Stimulated activated CD4-positive, alpha-beta T cell treated with anti-CD3 and anti-CD28 coated beads, Interleukin-1b, Interleukin-23, amount 100 ng/mL, for 1 hour (primary cell): ENCODE measurements at places on chromosomes 6 and 20.

DNA sequence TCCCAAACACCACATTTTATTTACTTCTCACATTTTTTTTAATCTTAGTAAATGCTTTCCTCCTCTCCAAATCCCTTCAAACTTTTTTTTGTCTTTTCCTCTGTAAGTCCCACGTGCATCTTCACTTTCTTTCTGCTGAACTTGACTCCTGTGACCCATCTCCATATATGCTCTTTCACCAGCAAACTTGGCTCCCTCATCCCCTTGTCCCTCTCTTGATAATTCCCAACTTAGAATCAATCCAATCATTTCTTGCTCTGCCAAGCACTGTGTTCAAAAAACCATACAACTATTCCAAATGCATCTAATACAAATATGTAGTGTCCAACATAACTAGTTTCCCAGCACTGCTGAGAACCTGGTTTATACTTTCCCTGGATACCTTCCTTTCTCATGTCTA lies 519.4 kb downstream of the HDGFL1 start:
- no peak for DNase-seq

DNA sequence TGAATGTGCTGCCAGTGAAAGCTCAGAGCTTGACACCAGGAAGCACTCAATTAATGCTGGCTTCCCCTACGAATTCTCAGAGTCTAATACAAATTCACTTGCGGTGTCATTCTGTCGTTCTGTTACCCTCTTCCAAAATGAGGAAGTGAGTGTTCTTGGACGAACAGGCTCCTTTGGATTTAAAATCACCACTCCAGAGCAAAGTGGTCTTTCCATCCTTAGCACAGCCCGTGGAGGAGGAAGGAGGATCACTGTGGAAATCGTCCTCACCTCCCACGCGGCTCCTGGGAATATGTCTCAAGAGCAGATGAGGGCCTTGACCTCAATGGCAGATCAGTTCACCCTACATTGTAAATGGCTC lies 41.7 kb downstream of the RIOK1 start:
- no peak for DNase-seq

DNA sequence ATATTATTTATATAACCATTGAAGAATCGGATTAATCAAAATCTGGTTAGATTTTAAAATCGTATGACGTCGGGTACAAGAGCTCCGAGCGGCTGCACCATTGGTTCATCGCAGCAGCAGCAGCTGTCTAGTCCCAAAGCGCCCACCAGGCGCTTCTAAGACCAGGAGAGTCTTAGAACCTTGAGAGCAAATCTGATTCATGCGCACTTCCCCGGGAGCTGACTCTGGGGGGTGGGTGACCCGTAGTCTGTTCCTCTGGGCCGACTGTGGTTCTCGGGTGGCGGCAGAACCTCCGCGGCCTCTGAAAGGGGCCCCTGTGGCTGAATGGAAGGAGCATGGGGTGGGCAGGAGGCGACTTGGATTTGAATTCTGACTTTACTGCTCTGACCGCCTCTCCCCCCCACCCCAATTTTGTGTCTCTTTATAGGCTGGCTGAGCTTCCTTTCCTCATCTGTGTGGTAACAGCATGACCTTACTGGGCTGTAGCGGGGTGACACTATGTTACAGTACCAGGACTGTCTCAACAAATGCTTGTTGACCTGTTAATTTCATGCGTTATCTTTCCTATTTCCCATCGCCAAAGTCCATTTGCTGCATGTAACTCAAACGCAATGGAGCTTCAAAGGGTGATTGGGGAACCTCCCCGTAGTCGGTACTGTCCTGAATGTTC lies 119.7 kb downstream of the RTN4IP1 start:
- no peak for DNase-seq

- no peak for DNase-seq
Measured at GRCh38 chr6:43809417-43810305, 39.6 kb downstream of the VEGFA start.

- DNase-seq: no peak
Measured at GRCh38 chr6:12800120-12800519, 83.6 kb downstream of the PHACTR1 start.

DNA sequence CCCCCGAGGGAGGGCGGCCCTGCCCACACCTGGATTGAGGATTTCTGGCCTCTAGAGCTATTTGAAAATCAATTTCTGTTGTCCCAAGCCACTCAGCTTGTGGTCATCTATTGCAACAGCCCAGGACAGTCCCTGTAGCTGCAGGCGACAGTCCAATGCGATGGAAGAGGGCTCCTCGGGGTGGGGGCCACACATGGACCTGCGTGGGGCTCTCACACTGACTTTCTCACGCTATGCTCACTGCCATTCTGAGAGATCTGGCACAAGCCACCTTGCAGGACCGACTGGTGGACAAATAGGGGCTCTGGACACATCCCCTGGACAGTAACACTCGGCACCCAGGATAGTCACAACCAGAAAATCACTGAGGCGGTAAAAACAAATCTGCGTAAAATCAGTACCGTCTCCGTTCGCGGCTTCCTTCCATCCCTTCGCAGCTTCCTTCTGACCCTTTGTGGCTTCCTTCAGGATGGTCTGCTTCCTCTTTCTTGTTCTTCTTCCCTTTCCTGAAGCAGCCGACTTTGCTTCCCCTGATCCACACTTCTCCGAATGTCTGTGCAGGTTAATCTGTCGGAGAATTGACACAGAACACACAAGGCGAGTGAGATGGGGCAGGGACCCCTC lies 21.8 kb downstream of the CTCFL start:
- DNase-seq: no peak

GRCh38 chr6:32396028-32396427 lies 11.0 kb downstream of the BTNL2 start:
- DNase-seq: no peak

GRCh38 chr6:50062051-50062450 lies 12.3 kb upstream of the DEFB112 start:
- no peak for DNase-seq

DNA sequence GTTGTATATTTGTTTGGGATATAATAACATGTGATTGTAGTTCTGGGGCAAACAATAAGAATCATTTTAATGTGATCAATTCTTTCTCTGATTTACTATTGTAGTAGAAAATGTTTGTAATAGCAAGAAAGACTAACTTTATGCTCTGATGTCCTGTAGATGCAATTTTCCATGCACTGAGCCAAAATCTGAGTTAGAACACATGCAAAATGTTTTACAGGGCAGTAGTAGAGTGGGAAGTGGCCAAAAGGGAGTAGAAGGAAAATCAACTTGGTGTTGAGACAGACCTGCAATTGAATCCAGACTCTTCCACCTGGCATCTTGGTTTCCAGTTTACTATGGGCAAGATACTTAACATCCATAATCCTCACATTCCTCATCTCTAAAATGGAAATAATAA lies 93.5 kb upstream of the BMP5 start:
- no peak for DNase-seq

DNA sequence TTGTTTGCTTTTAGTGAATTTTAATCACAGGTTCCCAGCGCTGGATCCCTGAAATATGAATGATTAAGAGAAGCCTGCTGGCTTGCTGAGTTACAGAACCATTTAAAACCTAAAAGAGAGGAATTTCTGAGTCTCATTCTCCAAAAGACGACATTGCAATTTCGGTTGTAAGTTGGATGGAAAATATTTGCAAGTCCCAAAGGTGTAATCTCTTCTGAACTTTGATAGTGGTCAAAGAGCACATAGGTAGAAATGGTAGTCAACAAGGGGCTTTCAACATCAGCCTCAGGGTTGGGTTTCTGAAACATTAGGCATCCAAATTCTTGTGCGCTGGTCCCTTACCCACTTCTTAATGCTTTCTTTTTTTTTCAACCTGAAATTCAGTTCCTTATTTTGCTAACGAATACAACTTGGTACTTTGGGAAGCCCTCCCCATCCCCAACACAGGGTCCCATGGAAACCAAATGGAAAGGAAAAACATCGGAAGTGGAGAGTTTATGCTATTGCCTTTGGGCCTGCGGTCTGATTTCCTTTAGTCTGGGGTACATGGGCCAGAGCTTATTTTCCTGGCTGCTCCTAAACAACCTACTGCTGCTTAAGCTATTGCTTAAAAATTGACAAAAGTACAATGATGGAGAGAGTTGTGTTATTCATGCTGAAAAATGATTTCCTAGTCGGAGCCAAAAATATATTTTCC lies 117.0 kb upstream of the KCNK16 start:
- DNase-seq: no peak

GRCh38 chr6:85006362-85006761 lies 242.0 kb upstream of the TBX18 start:
- DNase-seq: no peak

DNA sequence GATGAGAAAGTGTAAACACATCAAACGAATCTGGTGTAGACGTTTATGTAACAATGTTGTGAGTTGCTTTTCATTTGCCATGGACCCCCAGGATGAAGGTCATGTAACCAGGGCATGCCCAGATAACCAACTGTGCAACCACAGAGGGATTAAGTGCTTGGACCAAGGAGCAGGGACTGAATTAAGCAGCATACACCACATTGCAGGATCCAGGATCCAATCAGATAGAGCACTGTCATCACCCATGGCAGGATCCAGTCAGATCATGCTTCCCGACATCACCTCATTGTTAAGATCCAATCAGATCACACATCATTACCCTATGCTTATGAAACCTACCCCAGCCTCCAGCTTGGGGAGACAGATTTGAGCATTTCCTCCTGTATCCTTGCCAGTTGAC lies 74.3 kb upstream of the RCAN2 start:
- no peak for DNase-seq

GRCh38 chr20:6103301-6103700 lies 19.5 kb downstream of the FERMT1 start:
- no peak for DNase-seq

GRCh38 chr6:64330694-64331307 lies 695.2 kb downstream of the PHF3 start:
- DNase-seq: no peak

- DNase-seq: no peak
Measured at GRCh38 chr6:50381099-50381415, 331.3 kb upstream of the DEFB112 start.

DNA sequence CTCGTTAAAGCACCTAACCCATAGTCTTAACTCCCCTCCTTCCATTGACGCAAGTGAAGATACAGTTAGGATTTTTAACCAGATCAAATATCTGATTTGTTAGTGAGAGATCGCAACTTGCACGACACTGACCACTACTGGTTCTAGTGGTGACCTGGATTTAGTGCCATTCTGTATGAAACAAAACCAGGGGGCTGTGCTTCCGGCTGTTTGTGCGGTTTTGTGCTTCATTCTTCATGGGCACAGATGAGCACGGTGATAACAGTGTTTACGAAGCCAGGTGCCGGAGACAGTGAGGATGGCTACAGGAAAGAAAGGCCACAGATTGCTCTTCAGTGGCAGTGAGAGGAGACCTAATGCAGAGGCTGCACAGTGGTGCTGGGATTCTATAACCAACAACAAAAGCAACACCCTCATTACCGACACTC lies 75.5 kb downstream of the NOL4L start:
- no peak for DNase-seq

DNA sequence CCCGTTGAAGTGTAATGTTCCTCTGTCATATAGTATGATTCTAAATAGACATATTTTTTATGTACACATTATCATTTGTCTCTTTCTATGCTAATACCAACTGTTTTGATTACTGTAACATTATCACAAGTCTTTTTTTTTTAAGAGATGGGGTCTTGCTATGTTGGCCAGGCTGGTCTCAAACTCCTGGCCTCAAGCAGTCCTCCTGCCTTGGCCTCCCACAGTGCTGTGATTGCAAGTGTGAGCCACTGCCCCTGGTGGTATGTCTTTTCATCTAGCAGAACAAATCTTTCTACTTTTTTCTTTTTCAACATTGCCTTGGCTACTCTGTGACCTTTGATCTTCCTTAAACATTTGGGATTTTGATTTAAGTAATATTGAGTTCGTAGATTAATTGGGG lies 57.7 kb downstream of the SLX4IP start:
- no peak for DNase-seq

GRCh38 chr6:64238071-64238470 lies 602.5 kb downstream of the PHF3 start:
- DNase-seq: no peak

- no peak for DNase-seq
Measured at GRCh38 chr6:328924-329323, 36.6 kb downstream of the DUSP22 start.

- no peak for DNase-seq
Measured at GRCh38 chr20:11719153-11719552, 198.5 kb upstream of the BTBD3 start.

DNA sequence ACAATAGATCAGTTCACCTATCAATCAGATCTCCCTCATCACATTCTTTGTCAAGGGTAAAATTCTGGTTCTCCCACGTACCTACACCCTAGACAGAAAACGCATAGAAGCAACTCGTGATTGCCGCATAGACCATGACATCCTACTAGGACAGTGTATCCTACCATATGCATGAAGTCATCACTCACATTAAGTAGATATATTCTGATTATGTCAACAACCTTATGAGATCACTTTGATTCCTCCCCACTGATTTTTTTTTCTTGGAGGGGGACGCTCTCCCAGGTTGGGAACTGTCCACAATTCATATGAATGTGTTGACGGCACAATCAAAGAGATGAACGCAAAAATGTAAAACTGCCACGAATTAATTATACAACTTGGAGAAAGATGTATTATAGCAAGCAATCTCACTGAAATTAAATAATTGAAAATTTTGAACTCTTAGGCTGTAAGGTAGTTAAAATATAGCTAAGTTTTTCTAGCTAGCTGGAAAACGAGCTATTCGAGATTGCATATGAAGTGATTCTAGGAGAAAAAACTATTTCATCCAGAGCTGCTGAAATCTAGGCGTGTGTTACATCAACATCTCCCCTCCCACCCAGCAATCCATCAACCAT lies 82.5 kb upstream of the CCDC28A start:
- no peak for DNase-seq

DNA sequence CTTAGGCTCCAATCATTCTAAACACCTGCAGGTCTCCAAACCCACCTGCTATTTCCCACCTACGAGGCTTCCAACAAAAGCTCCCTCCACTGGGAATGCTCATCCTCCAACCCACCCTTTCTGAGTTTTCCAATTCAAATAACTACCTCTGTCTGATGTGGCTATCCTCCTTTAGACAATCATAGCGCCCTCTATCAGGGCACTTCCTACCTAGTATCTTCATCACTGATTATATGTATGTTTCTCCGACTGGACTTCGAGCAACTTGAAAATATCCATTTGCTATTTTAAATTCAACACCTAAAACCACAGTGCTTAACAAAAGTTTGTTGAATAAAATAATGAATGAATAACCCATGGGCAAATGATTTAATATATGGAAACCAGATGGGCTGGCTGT lies 41.3 kb downstream of the MTFR2 start:
- DNase-seq: no peak

GRCh38 chr20:36386236-36386635 lies 80.1 kb downstream of the DLGAP4 start:
- no peak for DNase-seq

GRCh38 chr20:2390951-2391675 lies 10.4 kb downstream of the TGM6 start:
- DNase-seq: no peak

DNA sequence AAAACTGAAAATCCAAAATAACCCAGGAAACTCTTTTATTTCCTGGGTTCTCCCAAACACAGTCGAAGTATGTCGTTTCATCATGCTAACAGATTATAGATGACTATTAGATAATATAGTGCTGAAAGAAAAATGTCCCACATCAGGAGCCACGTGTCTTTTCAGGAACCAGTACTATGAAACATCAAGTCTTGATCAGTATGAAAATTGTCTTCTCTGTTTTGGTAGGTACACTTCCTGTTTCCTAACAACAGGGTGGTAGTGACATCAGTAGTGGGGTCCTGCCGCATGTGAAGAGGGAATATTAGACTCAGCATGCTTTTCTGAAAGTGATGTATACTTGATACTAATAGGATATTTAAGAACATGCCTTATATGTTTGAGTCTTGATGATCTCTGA lies 136.7 kb downstream of the HIVEP1 start:
- DNase-seq: no peak

- DNase-seq: no peak
Measured at GRCh38 chr6:153129873-153130514, 1.1 kb downstream of the RGS17 start.
